ENCODE measurements at places on chromosomes 7 and 10.

DNA sequence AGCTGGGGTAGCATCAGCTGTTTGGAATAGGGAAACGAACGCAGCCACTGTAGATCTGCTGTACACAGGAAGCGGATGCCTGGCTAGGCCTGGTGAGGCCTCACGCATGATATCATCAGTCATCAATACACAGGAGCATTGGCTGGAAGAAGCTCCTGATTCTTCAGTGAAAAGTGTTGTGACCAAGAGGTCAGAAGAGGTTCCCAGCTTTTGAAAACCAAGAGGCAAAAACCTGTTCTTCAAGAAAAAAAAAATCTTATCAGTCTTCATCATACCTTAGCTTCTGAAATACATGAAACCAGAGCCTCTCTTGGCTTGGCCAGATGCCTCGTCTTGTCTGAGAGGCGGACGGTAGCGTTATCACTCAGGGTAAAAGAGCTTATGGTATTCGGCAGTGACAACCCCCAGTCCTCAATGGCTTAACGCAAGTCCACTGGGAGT is 139.3 kb upstream of the TCF7L2 start:
- DNase-seq = no peak

- DNase-seq = no peak
These were observed 222.1 kb upstream of the AOAH start for GRCh38 chr7:36946401-36946739.

- DNase-seq = no peak
These were observed 82.2 kb upstream of the DIP2C start for GRCh38 chr10:771647-772046.

GRCh38 chr7:157615101-157615817 is 278.5 kb downstream of the DNAJB6 start:
- DNase-seq = no peak

GRCh38 chr10:128257428-128257827 is 131.2 kb upstream of the MKI67 start:
- no peak for DNase-seq

DNA sequence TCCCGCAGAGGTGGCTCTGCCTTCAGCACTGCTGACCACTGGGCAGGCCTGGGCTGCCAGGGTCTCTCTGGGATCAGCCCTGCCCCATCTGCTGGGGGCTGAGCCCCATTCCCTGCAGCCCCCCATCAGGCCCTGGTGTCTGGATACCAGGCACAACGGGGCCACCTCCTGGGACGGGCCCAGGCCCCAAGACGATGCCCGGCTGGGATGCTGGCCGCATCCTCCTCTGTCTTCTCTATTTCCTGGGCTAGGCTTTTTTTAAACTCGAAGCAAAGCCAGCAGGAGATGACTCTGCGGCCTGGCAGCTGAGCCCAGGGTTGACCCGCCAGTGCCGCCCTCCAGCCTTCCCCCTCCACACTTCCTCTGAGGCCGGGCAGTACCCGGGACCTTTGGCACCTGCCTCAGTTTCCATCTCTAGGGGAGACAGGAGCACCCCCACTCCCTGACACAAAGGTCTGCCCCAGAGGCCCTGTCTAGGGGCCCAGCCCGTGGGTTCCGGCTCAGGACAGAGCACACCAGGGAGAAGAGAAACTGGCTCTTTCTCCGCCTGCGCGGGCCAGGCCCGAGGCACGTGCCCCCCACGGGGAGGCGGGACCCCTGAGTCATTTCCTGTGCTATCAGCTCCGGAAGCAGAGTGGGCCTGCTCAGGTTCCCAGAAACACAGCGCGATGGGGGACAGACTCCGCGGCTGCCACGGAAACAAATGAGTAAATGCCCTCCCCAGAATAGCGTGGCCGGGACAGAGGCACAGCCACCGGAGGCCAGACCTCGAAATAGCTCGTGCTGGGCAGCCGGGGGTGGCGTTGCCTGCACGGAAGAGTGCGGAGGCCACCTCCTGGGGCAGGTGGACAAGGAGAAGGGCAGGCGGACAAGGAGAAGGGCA is 84.6 kb upstream of the PDGFA start:
- no peak for DNase-seq

- no peak for DNase-seq
These were observed 154.1 kb downstream of the LHFPL3 start for GRCh38 chr7:104482362-104483037.

DNA sequence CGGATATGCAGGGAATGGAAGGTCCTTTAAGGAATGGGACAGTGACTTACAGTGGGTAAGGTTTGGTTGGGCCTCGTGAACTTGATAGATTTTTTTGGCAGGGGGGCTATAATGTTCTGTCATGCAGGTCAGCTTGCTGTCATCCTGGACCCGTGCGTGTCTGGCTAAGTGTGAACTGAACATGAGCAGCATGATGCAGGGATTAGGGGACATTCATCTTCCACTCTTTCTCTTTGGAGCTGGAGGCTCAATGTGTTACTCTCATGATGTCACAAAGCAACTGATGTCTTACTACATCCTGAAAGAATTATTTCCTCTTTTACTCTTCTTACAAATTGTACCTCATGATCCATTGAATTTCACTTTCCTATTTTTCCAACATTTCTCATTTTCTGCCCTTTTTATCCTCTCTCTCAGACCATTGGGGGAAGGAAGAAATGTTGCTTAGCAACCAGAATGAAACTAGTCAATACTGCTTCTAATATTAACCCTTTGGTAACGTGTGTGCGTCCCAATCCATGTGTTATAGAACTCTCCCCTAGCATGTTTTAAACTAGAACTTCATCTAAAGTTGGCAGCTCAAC is 549.1 kb downstream of the LRMDA start:
- no peak for DNase-seq

- DNase-seq = no peak
These were observed 16.6 kb upstream of the RET start for GRCh38 chr10:43060291-43060690.

DNA sequence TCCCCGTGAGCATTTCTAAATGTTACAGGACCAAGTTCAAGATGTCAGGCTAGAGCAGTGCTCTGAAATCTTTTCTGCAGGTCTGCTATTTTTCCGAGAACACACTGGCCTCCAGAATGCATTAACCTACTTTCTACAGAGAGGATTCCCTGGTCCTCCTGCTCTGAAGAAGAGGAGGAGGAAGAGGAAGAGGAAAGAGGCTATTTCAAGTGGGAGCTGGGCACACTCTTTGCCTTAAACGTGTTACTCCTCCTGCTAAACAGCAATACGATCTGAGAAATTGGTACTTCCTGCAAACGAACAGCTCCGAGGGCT is 157.4 kb downstream of the FRMD4A start:
- no peak for DNase-seq

- no peak for DNase-seq
These were observed 105.9 kb upstream of the SH2B2 start for GRCh38 chr7:102180727-102181126.

DNA sequence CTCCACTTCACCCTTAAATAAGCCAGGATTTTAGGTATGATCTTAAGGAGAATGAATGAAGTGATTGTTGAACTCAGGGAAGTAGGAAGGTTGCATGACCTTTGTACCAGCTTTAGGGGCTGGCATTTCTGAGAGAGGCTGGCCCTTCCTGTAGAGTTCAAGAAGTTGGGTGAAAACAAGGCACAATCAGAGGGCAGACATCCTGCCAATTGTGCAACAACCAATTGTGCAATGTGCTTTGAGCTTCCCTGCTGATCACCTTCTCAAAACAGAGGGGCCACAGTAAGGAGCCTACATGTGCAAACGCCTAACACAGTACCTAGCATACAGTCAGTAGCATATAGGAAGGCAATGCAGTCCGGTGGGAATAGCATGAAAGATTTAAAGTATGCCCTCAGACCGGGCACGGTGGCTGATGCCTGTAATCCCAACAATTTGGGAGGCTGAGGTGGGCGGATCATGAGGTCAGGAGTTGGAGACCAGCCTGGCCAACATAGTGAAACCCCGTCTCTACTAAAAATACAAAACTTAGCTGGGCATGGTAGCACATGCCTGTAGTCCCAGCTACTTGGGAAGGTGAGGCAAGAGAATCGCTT is 5.4 kb downstream of the CPVL start:
- no peak for DNase-seq

- no peak for DNase-seq
These were observed 116.7 kb downstream of the FOXP2 start for GRCh38 chr7:114531326-114531725.

GRCh38 chr7:138021889-138022288 is 20.0 kb upstream of the CREB3L2 start:
- no peak for DNase-seq

- DNase-seq = no peak
These were observed 26.1 kb upstream of the GPAM start for GRCh38 chr10:112209684-112210131.

- no peak for DNase-seq
These were observed 8.1 kb downstream of the MPP7 start for GRCh38 chr10:28294809-28295208.

- no peak for DNase-seq
These were observed 13.0 kb downstream of the BCAP29 start for GRCh38 chr7:107593025-107593410.

DNA sequence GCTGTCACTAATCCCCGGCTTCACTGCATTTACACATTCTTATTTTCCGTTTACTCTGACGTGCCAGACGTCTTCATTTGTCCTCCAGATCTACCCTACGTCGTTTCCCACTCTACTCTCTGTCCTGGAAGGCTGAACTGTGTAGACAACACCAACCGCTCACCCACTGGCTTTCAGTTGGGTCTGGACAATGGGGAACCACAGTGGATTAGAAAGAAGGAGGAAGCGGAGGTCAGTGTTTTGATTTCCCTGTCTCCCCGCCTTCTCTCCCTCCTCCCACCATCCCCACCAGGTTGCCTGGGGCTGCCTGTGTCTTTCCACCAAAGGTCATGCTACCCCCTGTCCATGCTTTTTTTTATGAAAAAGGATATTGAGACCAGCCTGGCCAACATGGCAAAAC is 14.0 kb upstream of the CTBP2 start:
- DNase-seq = no peak

- no peak for DNase-seq
These were observed 39.4 kb downstream of the MMRN2 start for GRCh38 chr10:86918022-86918471.

DNA sequence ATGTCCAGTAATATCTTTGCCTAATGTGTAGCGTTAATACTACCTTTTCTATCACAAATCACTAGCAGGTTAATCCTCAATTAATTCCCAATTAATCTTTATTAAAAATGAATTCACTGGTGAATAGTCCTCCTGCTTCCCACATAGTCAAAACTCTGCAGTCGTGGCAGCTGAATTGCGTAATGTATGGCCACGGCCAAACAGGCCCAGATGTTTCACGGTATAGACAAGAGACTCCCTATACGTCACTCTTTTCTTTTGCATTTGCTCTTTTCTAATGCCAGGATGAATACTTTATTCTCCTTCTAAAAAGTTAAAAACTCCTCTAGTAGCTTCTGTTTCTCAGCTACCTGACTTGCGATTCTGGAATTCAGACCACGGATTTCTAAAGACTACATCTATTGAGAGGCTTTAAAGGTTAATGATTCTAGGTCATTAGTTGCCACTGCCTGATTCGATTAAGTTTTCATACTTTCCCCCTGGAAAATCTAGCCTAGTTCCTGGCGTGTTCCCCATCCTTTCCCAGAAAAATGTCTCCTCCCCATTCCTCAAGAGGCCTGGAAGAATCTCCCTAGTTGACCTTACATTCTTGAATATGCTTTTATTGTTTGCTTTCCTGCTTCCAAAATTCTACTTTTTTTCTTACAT is 16.9 kb downstream of the MEOX2 start:
- no peak for DNase-seq

DNA sequence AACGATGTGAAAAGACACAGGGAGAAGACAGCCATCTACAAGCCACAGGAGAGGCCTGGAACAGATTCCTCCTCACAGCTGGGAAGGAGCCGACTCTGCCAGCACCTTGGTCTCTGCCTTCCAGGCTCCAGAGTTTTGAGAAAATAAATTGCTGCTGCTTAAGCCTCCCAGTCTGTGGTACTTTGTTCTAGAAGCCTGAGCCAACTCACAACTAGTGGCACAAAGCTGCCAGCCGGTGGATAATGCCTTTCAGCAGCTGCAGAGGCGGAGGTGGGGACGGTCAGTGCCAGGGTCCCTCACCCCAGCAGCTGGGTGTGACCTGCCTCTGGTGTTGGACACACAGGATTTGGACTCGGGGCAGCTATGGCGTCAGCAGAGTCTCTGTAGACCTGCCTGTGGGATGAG is 255.4 kb upstream of the PITRM1 start:
- DNase-seq = no peak

GRCh38 chr10:4154191-4154715 is 369.2 kb upstream of the KLF6 start:
- DNase-seq = no peak

DNA sequence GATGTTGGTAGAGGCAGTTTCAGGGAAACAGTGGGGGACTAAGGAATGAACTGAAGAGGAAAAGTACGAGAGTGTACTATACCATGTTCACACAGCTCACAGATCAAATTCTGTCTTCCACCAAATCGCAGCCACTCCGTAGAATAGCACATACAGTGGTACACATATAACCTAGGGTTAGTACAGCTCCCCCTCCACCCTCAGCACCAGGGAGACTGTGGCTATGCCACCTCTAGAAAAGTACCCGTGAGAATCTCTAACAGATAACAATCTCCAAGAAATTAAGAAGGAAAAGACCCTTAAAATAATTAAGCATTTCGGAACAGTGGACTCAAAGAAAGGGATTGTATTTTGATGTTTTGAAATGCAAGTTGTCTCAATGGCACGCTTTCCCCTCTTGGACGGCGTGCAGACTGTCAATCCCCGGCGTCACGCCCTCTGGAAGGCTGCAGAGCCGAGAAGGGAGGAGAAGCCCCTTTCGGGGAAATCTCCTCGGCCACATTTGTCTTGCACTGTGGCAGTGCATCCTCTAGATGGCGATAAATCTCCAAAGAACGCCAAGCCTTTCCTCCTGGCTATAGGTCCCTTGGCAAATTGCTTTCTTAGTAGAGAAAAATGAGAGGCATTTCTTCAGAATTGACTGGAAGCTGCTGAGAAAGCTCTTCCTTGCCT is 345.0 kb downstream of the REEP3 start:
- no peak for DNase-seq

DNA sequence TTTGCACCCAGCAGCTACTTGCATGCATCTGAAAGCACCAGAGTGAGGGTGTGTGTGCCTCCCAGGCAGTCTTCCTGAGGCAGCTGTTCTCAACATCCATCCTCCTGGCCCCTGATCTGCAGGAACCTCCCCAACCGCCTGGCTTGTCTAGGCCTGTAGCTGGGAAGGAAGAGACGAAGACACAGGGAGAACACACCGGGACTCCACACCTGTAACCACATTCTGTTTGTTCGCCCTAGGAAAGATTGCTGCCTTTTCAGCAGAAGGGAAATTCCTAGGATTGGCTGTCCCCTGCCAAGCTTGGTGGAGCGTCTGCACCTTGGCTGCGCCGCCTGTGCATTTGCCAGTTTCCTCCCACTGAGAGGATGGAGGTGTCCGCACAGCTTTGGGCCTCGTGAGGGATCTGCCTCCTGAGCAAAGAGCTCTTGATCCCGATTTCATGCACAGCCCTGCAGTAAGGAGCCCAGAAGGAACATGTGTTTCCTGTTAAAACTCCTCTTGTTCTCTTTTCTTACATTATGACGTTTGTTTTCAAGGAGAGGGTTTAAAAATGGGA is 154.6 kb downstream of the TPST1 start:
- no peak for DNase-seq

DNA sequence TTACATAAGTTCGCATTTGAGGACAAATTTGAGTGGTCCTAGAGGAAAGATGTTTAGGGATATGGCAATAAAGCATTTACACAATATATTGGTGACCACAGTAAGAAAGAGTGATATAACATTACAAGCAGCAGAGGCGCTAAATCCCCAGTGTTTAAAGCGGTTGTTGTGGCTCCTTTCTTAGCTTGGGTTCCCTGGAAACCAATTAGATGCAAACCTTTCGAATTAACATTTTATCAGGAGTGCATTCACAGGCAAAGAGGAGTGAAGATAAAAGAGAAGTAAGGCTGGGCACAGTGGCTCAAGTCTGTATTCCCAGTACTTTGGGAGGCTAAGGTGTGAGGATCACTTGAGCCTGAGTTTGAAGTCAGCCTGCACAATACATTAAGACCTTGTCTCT is 331.1 kb downstream of the BICC1 start:
- no peak for DNase-seq
